ENCODE measurements at places on chromosomes 2 and 18. TPM values are rescaled to one million over a fixed set of nuclear protein-coding genes. Genes with fewer than 3 reads are reported as not detected.

DARS1 gene
- 147 TPM for total RNA-seq

- no peaks in the 10 kb centered on the region for H3K4me1 ChIP-seq
- no peak overlapping the region for H3K27ac ChIP-seq
- no peak for DNase-seq
- peaks cover 9% of the 10 kb centered on the region for H3K36me3 ChIP-seq
- H3K4me3 ChIP-seq, result no peak overlapping the region
Observed at GRCh38 chr18:62152844-62153243, 34.0 kb downstream of the PIGN start.

UNC50 gene
- 32.7 TPM for total RNA-seq

TRAPPC8 gene
- total RNA-seq, result 42.7 TPM
